NCI-H1105 (cell line): ENCODE measurements at places on chromosomes 6 and 20.

DNA sequence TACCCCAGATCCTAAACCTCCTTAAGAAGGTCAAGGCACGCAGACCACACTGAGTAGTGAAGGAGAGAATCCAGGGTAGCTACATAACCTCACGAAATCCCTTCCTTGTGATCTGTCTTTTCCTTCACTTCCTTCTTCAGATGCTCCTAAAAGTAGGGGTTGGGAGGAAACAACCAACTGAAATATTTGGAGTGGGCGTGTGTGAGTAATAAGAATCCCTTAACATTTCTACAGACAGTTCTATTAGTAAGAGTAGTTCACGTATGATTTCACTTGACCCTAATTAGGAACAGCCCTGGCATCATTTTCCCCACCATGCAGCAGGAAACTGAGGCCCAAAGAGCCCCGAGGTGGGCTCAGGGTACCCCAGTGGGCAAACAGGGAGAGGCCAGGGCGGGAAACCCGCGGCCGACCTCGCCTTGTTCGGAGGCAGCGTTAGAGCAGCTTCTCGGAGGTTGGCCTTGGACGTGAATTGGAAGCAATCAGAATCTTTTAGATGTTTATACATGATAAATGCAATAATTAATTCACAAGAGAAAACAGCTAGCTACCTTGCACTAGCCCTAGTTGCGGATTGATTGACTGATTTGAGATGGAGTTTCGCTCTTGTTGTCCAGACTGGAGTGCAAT, 859 bp upstream of the RAE1 start:
- DNase-seq: no peak

- no peak for DNase-seq
Observed at GRCh38 chr20:37424062-37424851, 78.3 kb downstream of the SRC start.

DNA sequence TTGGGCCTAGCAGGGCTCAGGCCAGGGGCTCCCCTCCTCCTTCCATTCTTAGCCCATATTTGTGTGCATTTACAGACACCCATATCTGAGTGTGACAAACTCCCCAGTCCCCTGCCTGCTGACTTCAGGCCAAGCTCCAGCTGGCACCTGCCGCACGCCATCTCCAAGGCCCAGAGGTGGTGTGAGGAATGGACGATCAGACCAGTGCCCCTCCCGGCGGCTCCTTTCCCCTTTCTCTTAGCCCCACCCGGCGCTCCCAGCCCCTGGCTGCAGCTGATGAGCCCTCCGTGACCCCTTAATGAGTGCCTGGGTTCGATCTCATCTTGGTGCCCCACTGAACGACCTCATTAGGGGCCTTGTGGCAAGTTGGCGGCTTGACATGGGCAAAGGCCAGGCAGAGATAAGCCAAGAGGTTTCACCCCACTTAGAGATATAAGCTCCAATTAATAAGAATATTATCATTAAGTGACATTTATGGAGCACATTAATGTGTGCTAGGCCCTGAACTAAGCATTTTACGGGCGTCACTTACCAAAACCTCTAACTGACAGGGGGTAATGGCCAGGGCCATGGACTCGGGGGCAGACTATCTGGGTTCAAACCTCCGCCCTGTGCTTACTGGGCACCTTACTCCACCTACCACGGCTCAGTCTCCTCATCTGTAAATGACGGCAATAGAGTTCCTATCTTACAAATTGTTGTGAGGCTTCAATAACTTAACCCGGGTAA, 17.5 kb downstream of the ADA start:
- DNase-seq: no peak

DNA sequence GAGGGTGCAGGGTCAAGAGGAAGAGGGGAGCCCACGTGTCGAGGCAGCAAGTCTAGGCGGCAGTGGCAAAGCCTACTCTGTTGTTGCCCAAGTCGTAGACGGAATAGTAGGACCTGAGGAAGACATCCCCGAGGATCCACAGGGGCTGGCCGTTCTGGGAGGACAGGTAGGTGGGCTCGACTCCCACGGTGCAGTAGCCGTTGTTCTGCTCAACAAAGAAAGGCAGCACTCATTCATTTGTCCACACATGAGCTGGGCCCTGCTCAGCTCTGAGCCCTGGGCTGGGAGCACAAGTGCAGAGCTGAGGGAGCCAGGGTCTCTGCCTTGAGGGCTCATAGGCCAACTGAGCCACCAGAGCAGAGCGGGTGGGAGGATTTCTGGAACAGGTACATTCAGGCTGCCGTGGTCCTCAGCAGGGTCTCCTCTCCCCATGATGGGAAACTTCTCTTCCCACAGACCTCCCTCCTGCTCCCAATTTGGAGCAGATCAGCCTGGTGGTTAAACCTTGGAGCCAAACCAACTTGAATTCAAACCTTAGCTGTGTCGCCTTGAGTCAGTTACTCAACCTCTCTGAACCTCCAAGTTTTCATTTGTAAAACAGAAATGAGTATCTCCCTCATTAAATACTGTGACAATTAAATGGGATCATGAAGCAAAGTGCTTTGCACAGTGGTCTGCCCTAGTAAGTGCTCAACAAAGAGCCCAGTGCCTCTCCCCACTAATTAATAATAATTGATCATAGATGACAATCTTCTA, 1.6 kb upstream of the TFEB start:
- no peak for DNase-seq

DNA sequence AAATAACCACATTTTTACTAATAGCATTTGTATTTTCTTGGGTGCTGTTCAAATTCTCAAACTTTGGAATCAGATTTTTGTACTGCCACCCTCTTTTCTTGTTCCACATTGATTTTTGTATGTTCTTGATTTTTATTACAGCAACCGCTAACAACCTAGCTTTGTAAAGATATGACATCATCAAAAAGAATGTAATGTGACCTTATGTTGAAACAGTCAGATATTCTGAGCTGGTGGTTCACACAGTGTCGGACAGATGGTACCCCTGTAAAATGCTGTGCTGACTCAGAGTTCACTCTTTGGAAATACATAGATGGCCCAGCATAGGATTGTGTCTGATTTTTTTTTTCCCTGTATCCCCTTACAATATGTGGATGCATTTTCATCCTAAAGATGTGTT, 118.9 kb downstream of the QKI start:
- DNase-seq: no peak
